ENCODE measurements at places on chromosomes 13 and 19.

GRCh38 chr13:110365876-110366275, 58.8 kb downstream of the COL4A2 start:
- DNase-seq, result no peak

- no peak for DNase-seq
Observed at GRCh38 chr19:48991873-48992580, 1.1 kb downstream of the GYS1 start.

DNA sequence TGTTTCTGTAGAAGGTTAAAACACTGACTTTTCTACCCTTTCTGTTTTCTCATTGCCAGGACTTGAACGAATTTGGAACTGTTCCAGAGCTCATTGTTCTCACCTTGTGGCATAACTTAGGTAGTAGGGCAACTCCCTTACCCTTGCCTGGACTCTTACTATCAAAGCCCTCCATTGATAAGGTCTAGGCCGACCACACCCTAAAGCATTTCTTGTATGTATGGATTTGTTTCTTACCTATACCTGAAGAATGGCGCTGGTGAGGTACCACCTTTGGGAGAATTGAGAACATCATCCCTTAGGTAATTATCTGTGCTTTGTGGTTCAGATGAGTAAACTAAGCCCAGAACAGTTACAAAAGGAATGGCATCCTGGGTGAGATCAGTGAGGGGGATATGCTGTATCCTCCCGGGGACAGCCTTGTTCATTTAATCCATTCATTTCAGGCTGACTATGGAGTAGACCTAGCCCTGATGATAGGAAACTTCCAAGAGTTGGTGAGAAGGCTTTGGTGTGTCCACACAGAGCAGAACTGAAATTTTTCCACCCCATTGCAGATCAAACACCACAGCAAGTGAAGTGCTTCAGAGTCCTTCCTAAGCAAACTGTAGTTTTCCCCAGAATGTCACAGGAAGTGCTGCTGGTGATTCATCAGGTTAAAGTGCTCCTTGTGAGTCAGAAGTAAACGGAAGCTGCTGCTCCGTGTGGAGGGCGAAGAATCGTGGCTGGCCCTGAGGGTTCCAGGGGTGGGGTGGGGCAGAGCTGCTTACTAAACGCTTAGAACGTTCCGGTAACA, 113.0 kb downstream of the TEX26 start:
- DNase-seq, result peak; percentile 79

GRCh38 chr19:56712611-56713276, 41.2 kb upstream of the ZNF835 start:
- DNase-seq, result no peak

GRCh38 chr13:101916108-101916774, 463.8 kb downstream of the ITGBL1 start:
- no peak for DNase-seq

DNA sequence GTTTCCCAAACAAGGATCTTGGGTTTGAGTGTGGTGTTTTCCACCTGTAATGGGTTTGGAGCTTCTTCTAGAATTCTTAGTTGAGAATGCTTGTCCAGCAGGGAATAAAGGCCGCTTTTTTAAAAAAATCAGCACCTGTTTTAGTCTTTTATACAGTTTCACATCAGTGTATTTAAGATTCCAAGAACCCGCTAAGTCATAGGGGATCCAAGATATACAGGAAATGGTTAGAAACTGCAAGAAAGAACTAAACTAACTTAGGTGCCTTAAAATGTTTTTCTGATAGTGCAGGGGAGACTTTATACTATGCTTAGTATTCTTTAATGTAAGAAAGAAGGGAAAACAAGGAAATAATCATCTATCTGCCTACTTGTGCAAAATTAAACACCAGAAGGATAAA, 74.7 kb downstream of the C13orf42 start:
- no peak for DNase-seq

- no peak for DNase-seq
Observed at GRCh38 chr13:35723821-35724220, 247.3 kb upstream of the MAB21L1 start.

GRCh38 chr19:3785451-3785937, 687 bp downstream of the MATK start:
- no peak for DNase-seq

- DNase-seq, result peak; percentile 66
Observed at GRCh38 chr19:13850910-13851733, 25.8 kb upstream of the NANOS3 start.

DNA sequence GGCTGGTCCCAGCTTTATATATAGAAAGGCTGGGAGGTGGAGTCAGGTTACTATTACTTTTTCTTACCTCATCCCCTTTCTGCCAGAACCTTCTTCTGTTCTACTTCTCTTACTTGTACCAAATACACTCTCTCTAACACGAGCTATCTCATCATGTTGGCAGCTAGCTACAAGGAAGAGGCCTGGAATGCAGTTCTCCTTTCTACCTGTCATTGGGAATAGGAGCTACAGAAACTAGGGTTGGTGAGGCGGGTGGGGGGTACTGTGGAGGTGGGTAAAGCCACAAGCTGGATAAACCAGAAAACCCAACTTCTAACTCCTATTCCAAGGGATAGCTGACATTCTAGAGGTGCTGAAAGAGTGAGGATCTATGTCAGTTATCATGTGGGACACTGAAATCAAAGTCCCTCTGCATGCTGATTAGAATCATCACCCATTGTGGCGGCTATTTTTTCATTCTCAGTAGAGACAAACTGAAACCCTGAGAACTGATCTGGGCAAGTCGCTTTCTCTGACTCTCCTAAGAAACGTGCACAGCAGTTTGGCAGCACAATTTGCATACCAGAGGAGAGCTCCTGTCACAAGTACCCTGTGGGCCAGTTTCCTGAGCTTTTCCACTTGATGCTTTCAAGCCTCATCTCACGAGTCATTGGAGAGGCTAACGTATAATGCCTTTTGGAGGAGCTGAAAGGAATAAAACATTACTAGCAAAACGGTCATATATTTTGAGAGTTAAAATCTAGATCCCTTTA, 358.1 kb downstream of the ENOX1 start:
- DNase-seq, result no peak
